ENCODE measurements at places on chromosomes 16 and 17. TPM values are rescaled to one million over a fixed set of nuclear protein-coding genes. Genes with fewer than 3 reads are reported as not detected.

KLHL36 gene
- 32.7 TPM for polyA plus RNA-seq

ST6GALNAC2 gene
- polyA plus RNA-seq, result 1.3 TPM

NXN gene
- polyA plus RNA-seq, result 5.8 TPM

SLC16A13 gene
- polyA plus RNA-seq, result 1.8 TPM

ACSM3 gene
- 4.2 TPM for polyA plus RNA-seq

- no peaks in the 10 kb centered on the region for H3K36me3 ChIP-seq
- H3K27ac ChIP-seq, result no peak overlapping the region
Measured at GRCh38 chr17:5249615-5250014, 15.0 kb upstream of the SCIMP start.

All from spleen (tissue), 13 donors.